ENCODE measurements at places on chromosomes 16 and 17.

DNA sequence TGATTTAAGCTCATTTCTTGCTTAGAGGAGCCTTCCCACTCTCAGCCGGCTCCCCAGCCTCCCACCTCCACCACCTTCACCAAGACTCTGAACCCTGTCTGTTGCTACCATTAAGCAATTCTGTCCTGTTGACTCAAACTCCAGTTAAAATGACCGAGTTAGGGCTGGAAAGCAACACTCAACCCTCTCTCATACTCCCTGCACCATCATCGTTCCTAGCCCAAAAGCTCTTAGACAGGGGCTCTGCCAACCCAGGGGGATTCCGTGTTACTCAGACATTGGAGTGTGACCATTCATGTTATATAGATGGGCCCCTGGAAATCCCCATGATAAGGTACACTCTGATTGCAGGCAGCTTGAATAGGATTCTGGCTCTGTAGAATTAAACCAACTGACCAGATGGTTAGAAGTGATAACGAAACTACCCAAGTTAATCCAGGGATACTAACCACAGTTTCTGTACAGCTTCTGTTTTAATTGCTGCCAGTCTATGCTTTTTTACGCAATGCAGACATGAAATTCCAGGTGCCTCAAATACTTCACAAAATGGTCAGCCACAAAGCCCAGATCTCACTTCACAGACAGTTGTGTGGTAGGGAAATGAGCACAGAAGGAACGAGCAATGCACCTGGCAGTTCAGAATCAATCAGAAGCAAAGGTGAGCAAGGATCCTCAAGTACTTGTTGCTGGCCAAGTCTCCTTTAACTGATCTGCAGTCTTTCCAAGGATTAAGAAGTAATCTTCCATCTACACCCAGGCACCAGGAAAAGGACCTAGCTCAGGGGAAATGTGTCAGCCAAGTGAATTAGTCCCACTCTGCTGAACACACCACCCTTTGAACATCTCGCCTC lies 2.1 kb downstream of the SSTR2 start:
- DNase-seq = no peak

GRCh38 chr17:81991684-81992305 lies 14.4 kb downstream of the ASPSCR1 start:
- peak; percentile 53 for DNase-seq

- DNase-seq = no peak
Measured at GRCh38 chr16:13898233-13898632, 21.7 kb upstream of the ERCC4 start.

DNA sequence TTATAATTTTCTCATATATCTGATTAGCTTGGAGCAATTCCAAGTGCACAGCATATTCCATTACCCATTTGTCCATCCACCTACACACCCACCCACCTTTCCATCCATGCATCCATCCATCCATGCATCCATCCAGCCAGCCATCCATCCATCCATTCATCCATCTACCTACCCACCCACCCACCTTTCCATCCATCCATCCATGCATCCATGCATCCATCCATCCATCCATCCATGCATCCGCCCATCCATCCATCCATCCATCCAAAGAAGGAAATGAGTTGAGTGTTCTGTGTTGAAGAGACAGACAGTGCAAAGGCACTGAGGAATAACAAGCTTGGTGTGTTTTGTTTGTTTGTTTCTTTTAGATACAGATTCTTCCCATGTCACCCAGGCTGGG lies 78.7 kb upstream of the FAM20A start:
- no peak for DNase-seq

- no peak for DNase-seq
Measured at GRCh38 chr16:84500531-84500930, 3.9 kb downstream of the MEAK7 start.

DNA sequence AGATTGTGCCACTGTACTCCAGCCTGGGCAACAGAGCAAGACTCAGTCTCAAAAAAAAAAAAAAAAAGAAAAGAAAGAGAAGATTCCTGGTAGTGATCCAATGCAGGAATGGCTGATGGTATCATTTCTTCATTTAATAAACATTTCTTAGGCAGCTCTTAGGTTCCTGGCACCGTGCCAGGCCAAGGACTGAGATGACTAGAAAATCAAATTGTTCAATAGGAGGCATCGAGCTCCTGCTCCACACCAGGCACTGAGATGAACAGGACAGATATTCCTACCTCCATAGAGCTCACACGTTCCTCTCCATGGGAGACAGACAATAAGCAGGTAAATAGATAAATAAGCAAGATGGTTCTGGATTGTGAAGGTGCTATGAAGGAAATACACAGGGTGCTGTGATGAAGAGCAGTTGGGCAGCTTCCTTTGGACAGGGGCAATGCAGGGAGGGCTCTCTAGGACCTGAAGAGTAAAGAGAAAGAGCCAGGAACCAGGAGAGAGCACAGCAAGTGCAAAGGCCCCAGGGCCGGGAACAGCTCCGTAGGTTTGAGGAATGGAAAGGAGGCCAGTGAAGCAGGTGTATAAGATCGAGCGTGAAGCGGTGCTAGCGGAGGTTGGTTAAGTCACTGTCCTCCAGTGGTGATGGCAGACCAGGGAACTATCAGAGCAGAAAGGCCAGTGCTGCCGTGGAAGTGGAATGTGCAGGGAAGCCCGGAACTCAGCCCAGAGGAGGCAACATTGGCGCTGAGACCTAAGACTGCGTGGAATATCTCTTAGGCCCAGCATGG lies 26.5 kb upstream of the CRHR1 start:
- no peak for DNase-seq

- DNase-seq = no peak
Measured at GRCh38 chr16:69840975-69841374, 78.8 kb downstream of the WWP2 start.

DNA sequence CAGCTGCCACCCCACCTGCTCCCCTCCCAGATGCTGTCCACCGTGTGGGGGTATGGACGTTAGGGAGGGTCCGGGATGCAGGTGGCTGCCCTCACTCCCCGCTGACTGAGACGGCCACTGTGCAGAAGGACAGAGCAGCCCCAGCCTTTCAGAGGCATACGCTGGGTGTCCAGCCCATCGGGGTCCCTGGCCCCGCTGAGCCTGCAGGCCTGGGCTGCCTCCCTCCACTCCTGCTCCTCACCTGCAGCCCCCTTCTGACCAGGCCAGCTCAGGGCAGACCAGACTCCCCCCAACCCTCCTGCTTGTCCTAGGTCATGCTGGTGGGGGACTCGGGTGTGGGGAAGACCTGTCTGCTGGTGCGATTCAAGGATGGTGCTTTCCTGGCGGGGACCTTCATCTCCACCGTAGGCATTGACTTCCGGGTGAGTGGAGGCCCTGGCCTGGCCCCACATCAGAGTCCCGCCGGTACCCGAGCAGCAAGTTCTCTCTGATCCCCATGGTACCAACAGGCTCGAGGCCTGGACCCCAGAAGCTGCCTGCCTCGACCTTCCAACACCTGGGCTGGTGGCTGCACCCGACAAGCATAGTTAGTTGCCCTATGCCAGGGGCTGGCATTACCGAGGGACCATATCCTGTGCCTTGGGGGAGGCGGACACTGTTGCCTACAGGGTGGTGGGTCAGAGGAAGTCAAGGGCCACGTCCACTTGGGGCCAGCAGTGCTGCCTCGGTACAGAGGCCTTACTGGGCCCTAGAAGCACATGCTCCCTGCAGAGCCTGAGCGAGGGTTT lies 1.4 kb downstream of the RAB26 start:
- DNase-seq = no peak

DNA sequence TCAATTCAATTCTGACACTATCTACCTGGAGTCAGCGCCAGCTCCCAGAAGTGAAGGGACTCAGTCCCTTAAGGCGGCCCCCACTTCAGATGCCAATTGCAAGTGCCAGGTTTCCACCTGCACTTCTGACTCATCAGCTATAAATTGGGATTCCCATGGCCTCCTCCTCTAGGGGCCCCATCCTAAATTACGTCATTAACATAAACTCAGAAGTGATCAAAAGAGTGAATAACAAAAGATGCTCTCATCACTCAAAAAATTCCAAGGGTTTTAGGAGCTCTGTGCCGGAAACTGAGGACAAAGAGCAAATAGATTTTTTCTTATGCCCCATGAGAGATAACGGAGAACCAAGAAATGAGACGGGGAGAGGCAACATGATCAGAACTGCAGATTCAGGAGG lies 148.6 kb upstream of the IRX6 start:
- DNase-seq = no peak

GRCh38 chr16:77414752-77415231 lies 20.0 kb downstream of the ADAMTS18 start:
- DNase-seq = no peak

DNA sequence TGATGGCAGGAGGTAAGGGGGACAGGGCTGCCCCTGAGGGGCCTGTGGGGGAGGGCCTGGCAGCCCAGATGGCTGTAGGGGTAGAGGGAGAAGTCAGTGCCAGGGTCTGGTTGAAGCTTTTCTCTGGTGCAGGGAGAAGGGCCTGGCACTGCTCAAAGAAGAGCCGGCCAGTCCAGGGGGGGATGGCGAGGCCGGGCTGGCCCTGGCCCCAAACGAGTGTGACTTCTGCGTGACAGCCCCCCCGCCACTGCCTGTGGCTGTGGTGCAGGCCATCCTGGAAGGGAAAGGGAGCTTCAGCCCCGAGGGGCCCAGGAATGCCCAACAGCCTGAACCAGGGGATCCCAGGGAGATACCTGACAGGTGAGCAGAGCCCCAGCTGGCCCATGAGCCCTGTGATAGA lies 2.8 kb upstream of the NOL3 start:
- no peak for DNase-seq

GRCh38 chr16:50961952-50962351 lies 189.1 kb downstream of the SALL1 start:
- DNase-seq = no peak

DNA sequence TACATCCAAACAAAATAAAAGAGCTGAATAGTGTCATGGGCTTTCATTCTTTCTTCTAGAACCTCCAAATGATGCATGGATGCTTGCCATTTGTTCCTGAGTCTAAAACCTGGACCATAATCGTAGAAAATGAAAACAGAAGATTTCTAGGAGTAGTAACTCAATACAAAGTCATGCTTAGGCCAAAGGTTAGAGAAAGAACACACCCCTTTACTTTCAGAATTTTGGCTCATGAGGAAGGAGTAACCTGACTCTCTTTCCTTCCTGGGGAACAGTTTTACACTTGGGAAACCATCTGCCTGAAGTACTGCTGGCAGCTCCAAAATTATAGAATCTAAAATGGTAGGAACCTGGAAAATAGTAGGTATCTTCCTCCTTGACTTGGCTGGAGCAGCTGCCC lies 137.2 kb downstream of the SNX11 start:
- DNase-seq = no peak

- no peak for DNase-seq
Measured at GRCh38 chr16:84732674-84733352, 33.0 kb downstream of the USP10 start.

DNA sequence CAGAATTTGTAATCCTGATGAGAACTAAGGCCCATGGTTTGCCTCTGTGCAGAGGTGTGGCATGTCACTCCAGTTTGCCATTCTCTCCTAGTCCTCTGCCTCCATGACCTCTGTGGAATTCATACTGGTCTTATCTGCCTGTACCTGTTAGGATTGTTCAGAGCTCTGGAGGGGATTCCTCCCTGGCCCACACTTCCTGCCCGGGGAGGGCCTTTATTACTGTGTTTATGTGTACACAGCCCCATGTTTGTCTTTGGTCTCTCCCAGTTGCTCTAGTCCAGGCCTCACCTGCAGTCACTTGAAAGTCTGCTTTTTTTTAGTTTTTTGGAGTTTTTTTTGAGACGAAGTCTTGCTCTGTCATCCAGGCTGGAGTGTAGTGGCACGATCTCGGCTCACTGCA lies 36.4 kb downstream of the RHBDL3 start:
- no peak for DNase-seq

DNA sequence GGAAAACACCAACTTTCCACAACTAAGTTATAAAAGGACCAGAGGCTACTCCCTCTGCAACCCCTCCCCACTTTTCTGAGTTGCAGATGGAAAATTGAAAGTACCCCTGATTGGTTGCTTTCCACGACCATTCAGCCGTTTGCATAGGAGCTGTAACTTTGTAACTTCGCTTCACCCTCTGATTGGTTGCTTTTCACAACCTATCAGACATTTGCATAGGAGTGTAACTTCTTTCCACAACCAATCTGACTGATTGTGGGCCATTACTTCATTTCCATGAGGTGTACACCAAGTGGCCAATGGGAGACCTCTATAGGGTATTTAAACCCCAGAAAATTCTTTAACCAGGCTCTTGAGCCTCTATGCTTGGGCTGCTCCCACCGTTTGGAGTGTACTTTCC lies 644.1 kb downstream of the WWOX start:
- DNase-seq = no peak

DNA sequence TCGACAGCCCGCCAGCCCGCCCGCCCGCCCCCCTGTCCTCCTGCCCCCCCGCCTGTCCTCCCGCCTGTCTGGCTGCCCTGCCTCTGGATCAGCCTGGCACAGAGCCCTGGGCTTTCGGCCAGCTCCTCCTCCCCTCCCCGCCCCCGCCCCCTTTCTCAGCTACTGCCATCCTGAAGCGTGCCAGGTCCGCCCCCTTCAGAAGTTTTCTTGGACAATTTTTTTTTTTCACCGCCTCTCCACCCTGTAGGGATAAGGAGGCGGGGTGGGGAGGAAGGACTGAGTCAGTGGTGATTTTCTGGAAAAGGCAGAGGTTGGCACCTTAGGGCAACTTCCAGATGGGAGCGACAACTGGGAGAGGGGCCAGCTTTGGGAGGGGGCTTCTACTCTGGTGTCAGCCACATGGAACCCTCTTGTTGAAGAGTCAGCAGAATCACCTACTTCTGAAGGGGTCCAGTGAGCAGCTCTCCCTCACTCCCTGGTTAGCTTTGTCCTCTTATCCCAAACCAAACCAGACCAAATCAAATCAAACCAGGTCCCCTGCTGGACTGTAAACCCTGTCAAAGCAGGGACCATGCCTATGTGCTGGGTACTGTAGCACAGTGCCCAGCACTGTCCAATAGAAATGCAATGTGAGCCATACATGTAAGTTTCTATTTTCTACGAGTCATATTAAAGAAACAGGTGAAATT lies 19.7 kb downstream of the IGF2BP1 start:
- no peak for DNase-seq

DNA sequence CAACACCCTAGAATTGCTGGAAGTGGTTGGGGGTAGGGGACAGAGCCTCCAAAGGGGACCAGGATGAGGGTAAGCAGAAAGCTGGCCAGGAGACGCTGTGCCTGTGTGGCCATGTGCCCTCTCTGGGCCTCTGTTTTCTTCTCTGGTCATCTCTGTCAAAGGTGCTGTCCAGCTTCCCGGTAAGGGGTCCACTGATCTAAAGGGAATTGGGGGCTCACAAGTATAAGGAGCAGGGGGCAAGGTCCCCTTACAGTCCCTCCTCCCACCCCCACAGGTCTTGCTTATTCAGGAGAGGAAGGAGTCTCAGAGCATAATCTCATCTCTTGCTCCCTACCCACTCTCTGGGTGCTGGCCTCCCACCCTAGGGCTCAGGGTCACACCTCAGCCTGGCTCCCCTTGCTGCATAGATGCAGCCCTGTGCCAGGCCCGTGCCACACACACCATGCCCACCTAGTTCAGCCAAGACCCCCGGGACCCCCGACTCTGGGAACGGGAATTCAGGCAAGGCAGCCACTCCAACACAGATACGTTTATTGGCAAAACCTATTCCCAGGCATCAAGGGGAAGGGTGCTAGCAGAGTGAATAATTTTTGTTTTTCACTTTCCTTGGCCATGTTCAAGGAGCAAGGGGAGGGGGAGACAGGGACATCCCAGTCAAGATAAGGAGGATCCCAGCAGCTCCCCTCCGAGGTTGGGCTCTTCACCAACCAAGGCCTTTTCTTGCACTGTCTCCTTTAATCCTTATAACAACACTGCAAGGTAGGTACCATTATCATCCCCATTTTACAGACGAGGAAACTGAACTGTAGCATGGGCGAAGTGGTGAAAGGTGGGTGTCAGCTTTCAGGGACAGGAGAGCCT lies 19.8 kb downstream of the SLC4A1 start:
- no peak for DNase-seq

GRCh38 chr17:45221081-45222013 lies at the start of gene FMNL1:
Gene FMNL1, plus strand, starts transcription at chr17:45221885. Its CDS starts 240 bp downstream, at chr17:45222125.
- peak; percentile 14 for DNase-seq

All from NCI-H1092 treated with DMSO at 0.1 percent for 48 hours (cell line).